ENCODE measurements at places on chromosomes 6 and 20.

GRCh38 chr6:68296126-68296525, 339.0 kb upstream of the ADGRB3 start:
- no peak for DNase-seq

GRCh38 chr20:63696306-63696627, 185 bp upstream of the TNFRSF6B start:
- DNase-seq: no peak

GRCh38 chr20:1848373-1848772, 46.8 kb upstream of the SIRPA start:
- DNase-seq: no peak

DNA sequence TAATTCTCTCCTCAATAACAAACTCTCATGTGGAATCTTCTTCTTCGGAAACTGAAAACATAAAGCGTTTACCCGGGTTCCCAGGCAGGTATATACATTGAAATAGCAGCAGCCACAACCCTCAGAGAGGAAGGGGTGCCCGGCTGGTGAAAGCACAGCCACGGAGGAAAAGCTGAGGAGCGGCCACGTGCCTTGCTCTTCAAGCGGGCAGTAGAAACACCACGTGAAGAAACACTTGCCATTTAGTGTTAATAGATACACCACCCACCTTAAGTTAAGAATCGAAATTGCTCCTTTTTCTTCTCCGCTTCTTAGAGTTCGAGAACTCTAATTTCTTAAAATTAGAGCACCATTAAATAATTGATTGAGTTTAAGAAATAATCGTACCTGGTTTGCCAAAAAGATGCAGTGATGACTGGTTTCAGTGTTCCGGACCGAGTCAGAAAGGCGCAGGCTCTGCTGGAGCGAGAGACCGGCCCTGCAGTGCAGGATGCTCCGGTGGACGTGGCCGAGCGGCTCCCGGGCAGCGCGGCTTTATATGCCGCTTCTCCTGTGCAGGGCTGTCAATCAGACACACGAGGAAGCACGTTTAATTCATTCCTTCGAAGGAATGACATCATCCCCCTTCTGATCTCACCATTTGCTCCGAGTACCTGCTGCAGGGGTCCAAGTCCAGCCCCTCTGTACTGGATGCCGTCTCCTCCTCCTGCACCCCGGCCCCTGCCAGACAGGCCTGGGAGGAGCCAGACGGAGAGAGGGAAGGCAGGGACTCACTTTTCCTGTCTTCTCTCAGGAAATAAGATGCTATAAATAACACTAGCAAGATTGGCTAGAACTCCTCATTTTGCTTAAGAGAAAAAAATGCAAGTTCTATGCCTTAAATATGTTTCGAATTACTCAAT, at the start of gene THBS2:
Gene THBS2 (minus strand): TSS at position 510 of the 902 bp plus-strand sequence. CDS start 3,062 bp downstream, outside the sequence.
- peak; percentile 57 for DNase-seq

DNA sequence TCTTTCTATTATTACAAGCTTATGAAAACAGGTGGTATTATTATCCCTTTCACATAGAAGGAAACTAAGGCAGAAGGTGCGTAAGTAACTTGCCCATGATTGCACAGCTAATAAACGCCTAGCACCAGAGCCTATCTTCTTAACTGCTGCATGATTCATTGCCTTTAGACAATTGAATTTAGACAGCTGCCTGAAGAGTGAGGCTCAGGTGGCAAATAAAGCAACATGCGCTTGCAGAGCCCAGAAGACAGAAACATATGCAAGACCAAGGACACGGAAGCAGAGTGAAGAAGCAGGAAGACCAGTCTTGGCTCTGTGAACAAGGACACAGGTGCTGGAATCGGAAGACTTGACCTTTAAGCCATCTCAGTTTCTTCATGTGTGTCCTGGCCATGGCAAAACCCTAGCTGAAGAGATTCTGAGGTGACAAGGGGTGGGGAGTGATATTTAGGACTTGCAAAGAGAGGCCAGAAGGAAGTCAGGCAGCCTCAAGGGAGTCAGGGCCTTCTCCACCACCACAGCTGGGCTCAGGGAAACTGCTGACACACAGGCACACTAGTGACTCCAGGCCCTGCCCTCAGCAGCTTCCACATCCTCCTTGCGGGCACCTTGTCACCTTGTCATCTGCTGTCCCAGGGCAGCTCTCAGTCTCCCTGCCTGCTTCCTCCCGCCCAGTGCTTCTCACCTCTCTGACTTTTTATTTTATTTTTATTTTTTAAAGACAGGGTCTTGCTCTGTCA, 91.7 kb upstream of the SLC22A16 start:
- DNase-seq: no peak

Measured in right kidney (tissue), 9 donors.